AML-193 (cell line): ENCODE measurements at places on chromosomes 16 and 17.

DNA sequence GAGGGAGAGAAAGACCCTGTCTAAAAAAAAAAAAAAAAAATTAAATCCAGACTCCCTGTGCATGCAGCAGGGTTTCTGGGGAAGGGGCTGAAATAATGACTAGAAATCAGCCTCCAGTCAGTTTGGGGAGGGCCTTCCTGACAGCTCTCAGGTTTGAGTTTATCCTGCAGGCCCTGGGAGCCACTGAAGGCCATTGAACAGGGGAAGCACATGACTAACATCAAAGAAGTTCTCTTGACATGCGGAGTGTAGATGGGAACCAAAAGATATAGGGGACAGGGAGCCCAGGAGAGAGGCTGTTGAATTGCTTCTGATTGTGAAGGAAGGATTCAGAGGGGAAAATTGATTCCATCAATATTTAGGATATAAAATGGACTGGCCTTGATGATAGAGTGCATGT is 2.8 kb upstream of the RABEP2 start:
- no peak for DNase-seq

GRCh38 chr17:3400055-3400454 is 1.8 kb upstream of the OR1E1 start:
- no peak for DNase-seq

DNA sequence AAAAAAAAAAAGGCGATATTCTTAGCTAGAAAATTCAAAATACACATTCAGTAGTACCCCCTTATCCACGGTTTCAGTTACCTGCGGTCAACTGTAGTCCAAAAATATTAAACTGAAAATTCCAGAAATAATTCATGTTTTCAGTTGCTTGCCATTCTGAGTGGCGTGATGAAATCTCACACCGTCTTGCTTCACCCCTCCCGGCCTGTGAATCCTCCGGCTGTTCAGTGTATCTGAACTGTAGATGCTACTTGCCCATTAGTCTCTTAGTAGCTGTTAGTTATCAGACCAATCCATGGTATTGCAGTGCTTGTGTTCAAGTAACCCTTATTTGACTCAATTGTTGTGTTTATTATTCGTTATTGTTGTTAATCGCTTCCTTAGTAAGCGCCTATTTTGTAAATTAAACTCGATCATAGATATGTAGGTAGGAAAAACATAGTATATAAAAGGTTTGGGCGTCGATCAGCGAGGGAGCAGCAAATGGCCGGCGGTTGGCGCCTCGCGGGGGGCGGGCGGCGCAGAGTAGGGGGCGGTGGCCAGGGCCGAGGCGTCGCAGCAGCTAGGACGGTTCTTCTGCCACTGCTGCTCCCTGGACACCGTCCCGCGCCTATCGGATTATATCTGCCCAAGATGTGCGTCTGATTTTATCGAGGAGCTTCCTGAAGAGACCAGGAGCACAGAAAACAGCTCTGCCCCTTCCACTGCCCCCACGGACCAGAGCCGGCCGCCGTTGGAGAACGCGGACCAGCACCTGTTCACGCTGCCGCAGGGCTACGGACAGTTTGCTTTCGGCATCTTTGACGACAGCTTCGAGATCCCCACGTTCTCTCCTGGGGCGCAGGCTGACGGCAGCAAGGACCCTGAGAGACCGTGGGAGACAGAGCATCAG is 39.8 kb upstream of the AKAP1 start:
- no peak for DNase-seq

- DNase-seq, result no peak
Measured at GRCh38 chr17:41263212-41263611, 2.0 kb upstream of the KRTAP9-6 start.

- DNase-seq, result no peak
Measured at GRCh38 chr17:54494721-54495715, 405.6 kb upstream of the TOM1L1 start.

- no peak for DNase-seq
Measured at GRCh38 chr17:49036270-49036626, 39.1 kb downstream of the IGF2BP1 start.

- no peak for DNase-seq
Measured at GRCh38 chr17:5424909-5425308, 4.9 kb downstream of the RPAIN start.

DNA sequence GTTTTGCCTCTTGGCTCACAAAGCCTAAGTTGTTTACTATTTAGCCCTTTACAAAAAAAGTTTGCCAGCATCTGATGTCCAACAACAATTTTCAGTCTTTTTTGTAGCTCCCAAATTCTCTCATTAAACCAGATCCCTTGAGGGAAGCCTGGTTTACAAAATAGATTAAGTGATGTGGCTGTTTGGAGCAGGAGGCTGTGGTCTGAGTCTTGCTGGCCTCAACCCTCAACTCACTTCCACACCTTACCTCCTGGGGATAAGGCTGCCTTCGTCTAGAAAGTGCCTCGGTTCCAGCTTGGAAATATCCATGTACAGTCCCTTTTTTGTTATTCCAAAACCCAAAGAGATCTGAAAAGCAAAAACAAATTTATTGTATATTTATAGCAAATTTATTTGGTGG is 138.4 kb downstream of the WWOX start:
- no peak for DNase-seq

GRCh38 chr16:81687131-81687456 is 92.0 kb upstream of the PLCG2 start:
- DNase-seq, result no peak

GRCh38 chr17:12813664-12814063 is 24.4 kb downstream of the ARHGAP44 start:
- DNase-seq, result no peak

GRCh38 chr17:39090908-39091665 is 60.4 kb downstream of the PLXDC1 start:
- no peak for DNase-seq

DNA sequence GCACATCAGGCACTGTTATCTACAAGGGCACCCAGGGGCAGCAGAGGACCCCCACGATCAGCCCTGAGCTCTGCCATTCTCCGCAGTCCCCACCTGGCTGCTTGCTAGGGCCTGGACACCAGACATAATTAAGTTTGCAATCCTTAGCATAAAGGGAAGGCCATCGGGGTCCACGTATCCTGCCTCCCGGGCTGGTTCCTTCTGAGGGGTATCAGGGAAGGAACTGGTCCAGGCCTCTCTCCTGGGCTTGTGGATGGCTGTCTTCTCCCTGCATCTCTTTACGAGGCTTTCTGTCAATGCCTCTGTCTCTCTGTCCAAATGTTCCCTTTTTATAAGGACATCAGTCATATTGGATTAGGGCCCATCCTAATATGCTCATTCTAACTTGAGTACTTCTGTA is 77.8 kb downstream of the CYLD start:
- DNase-seq, result no peak

- no peak for DNase-seq
Measured at GRCh38 chr17:21252289-21252795, 868 bp downstream of the NATD1 start.

- peak; percentile 18 for DNase-seq
Measured at GRCh38 chr17:67364847-67365737, 1.3 kb downstream of the PSMD12 start.

DNA sequence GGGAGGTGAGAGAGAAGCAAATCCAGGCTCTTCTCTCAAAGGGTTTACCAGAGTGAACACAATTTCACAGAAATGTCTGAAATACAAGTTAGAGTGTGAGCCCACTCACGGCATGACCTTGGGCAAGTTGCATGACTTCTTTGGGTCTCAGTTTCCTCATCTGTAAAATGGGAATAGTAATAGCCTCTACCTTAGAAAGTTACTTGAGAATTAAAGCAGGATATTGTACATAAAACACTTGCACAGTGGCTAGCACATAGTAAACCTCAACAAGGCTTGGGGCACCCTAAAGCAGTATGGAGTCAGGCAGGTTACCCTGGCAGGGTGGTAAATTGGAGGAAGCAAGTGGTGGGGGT is 13.2 kb upstream of the RNF222 start:
- DNase-seq, result no peak

DNA sequence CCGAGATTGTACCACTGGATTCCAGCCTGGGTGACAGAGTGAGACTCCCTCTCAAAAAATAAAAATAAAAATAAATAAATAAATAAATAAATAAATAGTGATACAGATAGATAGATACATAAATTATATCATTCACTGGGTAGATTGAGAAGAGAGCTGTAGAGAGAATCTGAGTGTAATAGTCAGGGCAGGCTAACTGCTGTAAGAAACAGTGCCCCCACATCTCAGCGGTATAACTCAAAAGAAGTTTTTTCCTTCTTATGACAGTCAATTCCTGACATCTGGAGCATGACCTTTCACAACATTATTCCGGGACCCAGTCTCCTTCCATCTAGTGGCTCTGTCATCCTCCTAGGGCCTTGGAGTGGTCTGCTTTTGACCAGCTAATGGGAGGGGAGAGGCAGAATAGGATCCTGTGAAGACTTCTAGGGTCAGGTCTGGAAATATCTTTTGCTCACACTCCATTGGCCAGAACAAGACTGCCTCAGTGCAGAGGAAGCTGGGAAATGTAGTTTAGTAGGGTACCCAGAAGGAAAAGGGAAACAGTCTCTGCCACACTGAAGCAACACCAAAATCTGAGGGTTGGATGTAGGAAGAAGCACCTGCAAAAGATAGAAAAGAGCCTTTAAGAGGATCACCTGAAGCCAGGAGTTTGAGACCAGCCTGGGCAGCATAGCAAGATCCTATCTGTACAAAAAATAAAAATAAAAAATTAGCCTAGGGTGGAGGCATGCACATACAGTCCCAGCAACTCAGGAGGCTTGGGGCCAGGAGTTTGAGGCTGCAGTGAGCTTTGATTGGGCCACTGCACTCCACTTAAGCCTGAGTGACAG is 3.0 kb upstream of the QPRT start:
- DNase-seq, result peak; percentile 81

DNA sequence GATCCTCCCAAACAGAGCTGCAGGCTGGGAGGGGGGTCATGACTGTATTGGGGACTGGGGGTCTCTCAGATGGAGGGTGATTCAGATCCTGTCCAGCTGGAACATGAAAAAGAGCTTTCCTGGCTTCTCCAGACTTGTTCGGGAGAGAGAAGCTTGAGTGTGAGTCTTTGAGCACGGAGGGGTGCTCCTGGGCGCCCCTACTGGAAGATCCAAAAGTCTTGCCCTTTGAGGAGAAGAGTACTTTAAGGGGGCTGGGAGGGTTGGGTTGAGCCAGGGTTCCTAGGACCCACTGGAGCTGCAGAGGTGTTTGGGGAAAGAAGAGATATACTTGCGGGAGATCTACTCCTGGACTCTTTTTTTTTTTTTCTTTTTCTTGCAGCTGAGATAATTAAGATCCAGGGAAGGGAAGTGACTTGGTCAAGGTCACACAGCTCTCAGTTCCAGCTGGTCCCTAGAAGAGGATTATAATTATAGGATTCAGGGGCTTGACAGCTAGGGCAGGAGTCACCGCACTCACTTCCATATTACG is 8.4 kb downstream of the RARA start:
- peak; percentile 54 for DNase-seq

GRCh38 chr16:72728516-72728915 is 319.4 kb downstream of the ZFHX3 start:
- DNase-seq, result no peak

- no peak for DNase-seq
Measured at GRCh38 chr16:11437069-11437468, 91.8 kb downstream of the RMI2 start.

DNA sequence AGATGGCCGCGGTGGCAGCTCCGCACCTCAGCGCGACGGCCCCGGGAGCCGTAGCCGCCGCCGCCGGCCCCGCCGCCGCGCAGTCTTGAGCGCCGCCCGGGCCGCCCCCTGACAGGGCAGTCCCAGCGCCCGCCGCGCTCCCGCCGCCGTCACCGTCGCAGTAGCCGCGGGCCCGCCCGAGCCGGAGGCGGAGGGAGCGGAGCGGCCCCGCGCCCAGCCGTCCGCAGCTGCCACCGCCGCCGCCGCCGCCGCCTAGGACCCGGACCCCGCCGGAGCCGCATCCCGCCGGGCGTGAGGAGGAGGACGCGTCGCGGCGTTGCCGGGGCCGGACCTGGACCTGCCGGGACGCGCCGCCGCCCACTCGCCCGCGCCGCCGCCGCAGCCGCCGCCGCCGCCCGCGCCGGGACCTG is 218 bp downstream of the TNRC6C start:
- DNase-seq, result no peak

- no peak for DNase-seq
Measured at GRCh38 chr17:70709596-70709995, 540.3 kb downstream of the KCNJ2 start.
